ENCODE measurements at places on chromosomes 6 and 20. TPM values are rescaled to one million over a fixed set of nuclear protein-coding genes. Genes with fewer than 3 reads are reported as not detected.

The SYCP2L gene
- 3.2 TPM for total RNA-seq

The SFTA2 gene
- total RNA-seq = not detected

The PTCRA gene
- total RNA-seq = not detected

The B4GALT5 gene
- 29.4 TPM for total RNA-seq

The SPDEF gene
- total RNA-seq = 1.8 TPM

The OVOL2 gene
- total RNA-seq = 1.1 TPM

The TGM2 gene
- 151 TPM for total RNA-seq

The GMPR gene
- 13.1 TPM for total RNA-seq

The SRSF6 gene
- 156 TPM for total RNA-seq

The OR2H2 gene
- total RNA-seq = not detected

The RAB32 gene
- 18.5 TPM for total RNA-seq

The APOM gene
- 1.0 TPM for total RNA-seq

The PRR18 gene
- 0.22 TPM for total RNA-seq

The TBP gene
- total RNA-seq = 19.7 TPM

The PTK6 gene
- total RNA-seq = 1.3 TPM

The FRMD1 gene
- not detected for total RNA-seq

The PLG gene
- total RNA-seq = not detected

The GPR63 gene
- total RNA-seq = 5.6 TPM

The LY6G5C gene
- 1.9 TPM for total RNA-seq
